ENCODE measurements at places on chromosomes 12 and 14.

- no peak for DNase-seq
Observed at GRCh38 chr12:100758083-100758482, 36.5 kb upstream of the ANO4 start.

DNA sequence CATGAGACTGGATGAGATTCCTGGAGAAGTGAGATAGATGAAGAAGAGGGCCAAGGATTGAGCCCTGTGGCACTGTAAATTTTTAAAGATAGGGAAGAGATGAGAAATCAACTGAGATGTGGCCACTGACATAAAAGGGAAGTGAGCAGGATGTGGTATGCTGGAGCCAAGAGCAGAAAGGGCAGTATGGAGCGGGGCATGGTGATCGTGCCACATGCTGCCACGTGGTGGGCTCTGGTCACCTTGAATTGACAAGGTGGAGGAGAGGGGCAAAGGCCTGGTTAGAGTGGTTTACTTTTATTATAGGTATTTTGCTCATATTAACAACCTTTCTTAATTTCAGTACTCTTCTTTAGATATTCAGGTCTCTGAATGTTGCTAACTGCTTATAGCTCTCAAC lies 257.9 kb downstream of the NEDD1 start:
- DNase-seq = no peak

GRCh38 chr12:94228488-94228907 lies 80.1 kb downstream of the PLXNC1 start:
- no peak for DNase-seq

- DNase-seq = no peak
Observed at GRCh38 chr12:91144053-91144452, 32.8 kb upstream of the LUM start.

DNA sequence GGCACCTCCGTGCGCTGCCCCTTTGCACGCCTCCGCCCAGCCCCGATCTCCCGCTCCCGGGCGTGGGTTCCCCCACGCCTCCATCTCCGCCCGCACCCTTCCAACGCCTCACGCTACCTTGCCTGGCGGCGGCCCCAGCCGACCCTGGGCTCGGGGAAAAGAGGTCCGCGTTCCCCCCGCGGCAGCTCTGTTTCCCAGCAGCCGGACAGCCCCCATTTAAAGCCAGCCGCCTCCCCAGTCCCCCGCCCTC lies at the start of gene PRIMA1:
PRIMA1 (minus strand) TSS at position 193 of the 250 bp plus-strand sequence. CDS start 767 bp downstream, outside the sequence.
- DNase-seq = no peak

DNA sequence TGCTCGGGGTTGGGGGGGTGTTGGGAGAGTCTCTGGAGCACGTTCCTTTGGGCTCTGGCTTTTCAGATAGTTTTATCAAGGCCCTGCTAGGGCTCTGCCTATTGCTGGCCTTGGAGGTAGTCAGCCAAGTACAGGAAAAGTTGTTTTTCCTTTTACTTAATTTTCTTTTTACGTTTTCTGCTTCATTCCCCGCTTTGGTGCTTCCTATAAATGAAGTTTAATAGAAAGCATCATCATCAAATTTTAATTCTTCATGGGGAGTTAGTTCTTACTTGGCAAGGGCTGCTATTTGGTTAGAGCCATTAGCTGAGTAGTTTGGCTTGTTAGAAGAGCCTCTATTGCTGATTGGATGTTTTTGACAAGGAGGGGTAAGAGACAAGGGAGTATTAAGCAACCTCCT lies 15.1 kb upstream of the ADAM21 start:
- DNase-seq = no peak

DNA sequence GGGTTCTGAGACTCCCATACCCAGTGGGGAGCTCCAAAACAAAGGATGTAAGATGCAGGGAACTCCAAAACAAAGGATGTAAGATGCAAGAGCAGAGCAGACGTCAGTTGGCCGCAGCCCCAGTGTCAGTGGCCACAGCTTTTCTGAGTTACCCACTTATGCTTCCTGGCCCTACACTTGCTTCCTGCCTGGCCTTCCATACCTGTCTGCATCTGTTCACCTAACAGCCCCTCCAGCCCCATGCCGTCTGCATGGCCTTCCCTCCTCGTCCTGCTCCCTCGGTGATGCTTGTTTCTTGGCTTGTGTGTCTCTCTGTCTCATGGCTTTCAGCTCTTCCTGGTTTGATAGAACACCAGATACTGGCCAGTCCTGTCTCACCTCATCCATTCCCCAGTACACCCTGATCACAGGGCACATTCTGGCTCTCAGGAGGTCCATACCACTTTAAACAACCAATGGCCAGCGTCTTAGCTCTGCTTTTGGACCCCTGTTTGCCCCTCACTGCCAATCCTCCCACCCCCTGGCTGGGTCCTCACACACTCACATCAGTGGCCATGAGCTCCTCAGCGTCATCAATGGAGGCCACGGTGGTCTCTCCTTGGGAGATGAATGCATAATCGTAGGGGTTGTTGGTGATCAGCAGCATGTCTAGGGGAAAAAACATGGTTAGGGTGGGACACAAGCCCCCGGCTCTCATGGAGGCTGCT lies 5.3 kb downstream of the MYH7 start:
- no peak for DNase-seq

DNA sequence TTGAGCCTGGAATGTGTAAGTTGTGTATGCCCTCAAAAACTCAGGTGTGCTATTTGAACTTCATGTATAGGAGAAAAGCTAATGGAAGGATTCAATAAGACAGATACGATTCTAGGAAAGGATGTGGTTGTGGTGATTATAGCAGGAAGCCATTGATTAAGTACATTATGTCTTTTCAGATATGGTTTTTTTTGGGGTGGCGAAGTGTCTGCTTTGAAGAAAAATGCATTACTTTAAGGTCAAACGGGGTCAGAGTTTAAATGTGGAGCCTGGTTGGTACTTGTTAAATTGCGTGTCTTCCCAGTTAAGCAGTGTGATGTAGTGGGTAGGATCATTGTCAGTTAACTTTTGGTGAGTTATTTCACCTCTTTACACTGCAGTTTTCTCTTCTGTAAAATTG lies 13.0 kb upstream of the NUP107 start:
- DNase-seq = no peak

DNA sequence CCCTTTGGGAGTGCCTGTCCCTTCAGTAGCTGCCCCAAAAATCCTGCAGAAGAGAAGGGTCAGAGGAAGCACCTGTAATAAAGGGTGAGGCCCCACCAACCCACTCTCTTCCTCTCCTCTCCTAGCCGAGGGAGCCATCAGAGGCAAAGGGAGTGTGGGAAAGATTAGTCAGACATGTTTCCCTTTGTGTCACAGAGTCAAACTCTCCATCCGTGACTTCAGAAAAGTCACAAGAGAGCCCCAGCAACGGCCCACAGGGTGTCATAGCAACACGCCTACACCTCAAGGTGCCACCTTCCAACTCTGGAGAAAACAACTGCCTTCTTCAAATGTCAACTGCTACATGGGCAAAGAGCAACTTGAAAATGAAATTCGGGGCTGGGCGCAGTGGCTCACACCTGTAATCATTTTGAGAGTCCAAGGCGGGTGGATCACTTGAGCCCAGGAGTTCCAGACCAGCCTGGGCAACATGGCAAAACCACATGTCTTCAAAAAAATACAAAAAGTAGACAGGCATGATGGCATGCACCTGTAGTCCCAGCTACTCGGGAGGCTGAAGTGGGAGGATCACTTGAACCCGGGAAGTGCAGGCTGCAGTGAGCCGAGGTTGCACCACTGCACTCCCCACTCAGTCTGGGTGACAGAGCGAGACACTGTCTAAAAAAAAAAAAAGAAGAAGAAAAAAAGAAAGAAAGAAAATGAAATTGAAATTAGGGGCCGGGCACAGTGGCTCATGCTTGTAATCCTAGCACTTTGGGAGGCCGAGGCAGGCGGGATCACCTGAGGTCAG lies 17.7 kb upstream of the CD27 start:
- peak; percentile 83 for DNase-seq

DNA sequence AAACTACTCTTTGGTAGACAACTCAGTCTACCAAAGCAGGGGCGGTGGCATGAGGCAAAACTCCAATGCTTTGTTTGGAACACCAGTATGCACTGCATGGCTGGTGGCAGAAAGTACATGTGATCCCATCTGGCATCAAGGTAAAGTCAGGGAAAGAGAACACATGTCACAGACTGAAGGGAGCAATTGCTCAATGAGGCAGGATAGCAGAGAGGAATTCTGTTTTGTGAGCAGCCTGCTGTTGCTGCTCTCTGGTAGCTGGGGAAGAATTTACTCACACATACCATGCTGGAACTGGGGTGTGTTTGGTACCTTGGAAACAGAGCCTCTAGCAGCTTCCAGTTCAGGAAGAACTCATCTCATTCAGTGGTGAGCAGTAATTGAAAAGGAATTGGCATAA lies 84.8 kb downstream of the HELB start:
- no peak for DNase-seq

GRCh38 chr12:47993491-47993890 lies 10.8 kb downstream of the COL2A1 start:
- DNase-seq = no peak

DNA sequence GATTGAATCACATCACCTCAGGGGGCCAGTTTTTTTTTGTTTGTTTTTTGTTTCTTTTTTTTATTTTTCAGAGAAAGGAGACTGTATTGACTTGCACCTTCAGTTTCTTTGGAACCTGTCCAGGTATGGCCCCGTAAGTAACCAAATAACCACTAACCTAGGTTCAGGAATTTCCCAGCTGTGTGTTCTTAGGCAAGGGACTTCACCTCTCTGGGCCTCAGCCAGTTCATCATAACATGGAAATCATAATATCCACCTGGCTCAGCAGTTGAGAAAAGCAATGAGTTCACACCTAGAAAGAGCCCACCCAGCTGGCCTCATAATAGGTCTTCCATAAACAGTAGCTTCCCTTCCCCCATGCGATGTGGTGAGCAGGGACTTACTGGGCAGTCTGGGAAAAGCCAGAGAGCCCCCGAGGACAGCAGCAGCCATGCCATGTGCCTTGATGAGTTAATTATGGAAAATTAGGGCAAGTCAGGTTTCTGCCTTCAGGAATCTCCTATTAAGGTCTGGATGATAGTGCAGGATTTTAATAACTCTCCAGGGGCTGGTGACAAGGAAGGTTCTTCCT lies 27.4 kb upstream of the WSCD2 start:
- no peak for DNase-seq

DNA sequence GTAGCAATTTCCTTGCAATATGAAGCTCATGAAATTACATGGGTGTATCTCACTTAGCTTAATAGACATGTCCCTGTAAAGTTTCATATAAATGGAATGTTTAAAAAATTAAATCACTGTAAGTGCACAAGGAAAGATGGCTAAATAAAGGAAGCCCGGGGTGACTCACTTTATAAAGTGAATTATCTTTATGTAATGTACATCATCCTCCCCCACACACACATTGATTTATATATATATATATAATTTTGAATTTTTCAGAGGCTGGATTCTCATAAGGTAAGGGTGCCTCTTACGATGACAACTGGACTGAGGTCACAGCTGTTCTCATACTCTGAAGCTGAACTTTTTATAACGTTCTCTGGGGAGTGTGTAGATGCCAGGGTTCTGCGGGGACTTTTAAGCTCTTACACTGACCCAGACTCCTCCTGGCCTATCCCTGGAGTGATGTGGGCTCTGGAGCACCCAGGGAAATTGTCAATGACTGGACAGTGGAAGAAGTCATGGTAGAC lies 108.7 kb upstream of the HIF1A start:
- DNase-seq = no peak

DNA sequence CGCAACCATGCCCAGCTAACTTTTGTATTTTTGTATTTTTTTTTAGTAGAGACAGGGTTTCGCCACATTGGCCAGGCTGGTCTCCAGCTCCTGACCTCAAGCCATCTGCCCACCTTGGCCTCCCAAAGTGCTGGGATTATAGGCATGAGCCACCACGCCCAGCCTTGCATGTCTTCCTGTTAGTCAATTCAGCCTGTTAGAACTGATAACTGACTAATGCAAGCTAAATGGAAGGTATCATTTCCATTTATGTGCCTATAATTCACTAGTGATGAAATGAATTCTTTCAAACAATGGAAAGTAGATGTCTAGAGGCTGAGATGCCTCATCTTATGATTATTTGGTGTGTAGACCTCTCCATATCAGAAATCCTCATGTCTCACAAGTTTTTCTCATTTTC lies 37.3 kb upstream of the DIP2B start:
- no peak for DNase-seq

DNA sequence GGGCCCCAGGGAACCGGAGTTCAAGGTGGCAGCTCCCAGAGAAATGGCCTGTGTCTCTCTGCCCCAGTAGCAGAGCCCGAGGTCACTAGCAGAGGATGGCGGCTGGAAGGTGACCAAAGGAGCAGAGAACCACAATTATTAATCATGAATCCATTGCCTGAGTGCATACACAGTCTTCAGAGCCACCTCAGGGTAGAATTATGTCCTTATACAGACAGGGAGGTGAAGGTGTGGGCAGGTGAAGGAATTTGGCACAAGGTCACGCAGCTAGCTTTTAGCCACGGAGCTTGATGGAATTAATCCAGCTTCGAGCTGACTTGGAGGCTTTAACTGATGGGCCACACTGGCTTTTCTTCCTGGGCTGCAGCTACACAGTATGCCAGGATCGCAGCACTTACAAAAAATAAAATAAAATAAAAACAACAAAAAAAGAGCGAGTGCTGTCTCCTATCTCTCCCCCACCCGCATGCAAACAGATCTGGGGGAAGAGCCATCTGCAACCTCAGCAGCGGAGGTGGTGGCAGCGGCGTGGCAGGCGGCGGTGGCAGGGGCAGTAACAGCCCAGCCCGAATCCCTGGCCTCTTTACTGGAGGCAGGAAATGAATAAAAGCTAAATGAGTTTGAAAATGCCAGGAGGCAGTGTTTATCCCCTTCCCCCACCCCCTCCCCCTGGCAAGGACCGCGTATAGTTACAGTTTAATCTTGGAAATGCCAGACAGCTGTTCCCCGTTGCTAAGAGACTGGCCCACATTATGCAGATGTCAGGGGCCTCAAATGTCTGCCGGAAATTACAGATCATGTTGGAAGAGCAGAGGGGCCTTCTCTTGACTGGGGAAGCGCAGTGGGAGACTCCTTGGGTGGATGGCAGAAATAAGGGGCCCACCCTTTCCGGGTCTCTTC lies 93.5 kb downstream of the LRRC74A start:
- DNase-seq = no peak

GRCh38 chr12:12791756-12792369 lies 6.4 kb downstream of the APOLD1 start:
- DNase-seq = no peak

DNA sequence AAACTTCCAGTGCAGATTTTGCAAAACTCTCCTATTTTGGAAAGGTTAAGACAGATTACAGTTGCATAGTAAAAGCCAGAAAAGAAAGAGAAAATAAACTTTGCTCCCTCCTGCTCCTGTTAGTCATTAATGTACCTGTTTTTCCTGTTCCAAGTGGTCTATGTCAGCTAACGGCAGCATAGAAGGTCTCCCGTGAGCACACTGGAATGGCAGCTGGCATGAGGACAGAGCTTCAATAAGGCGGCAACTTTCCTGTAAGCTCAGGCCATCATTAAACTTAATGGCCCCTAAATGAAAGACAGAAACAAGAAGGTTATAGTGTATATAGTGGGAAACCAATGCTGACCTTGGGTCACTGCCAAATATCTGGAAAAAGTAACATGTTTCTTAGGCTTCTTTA lies 16.0 kb downstream of the EIF2B2 start:
- no peak for DNase-seq

- DNase-seq = no peak
Observed at GRCh38 chr12:110676171-110676570, 12.7 kb downstream of the HVCN1 start.

GRCh38 chr12:117490130-117490529 lies 128.7 kb upstream of the NOS1 start:
- no peak for DNase-seq

Measured in activated CD4-positive, alpha-beta T cell treated with anti-CD3 and anti-CD28 coated beads for 1 hour (primary cell).